Tibial nerve (tissue), 4 donors: ENCODE measurements at places on chromosomes 1 and 21. TPM values are rescaled to one million over a fixed set of nuclear protein-coding genes. Genes with fewer than 3 reads are reported as not detected.

- DNase-seq: no peak
Observed at GRCh38 chr21:33430858-33431257, 27.6 kb downstream of the IFNGR2 start.

The SYT14 gene
- 1.9 TPM for total RNA-seq

DNA sequence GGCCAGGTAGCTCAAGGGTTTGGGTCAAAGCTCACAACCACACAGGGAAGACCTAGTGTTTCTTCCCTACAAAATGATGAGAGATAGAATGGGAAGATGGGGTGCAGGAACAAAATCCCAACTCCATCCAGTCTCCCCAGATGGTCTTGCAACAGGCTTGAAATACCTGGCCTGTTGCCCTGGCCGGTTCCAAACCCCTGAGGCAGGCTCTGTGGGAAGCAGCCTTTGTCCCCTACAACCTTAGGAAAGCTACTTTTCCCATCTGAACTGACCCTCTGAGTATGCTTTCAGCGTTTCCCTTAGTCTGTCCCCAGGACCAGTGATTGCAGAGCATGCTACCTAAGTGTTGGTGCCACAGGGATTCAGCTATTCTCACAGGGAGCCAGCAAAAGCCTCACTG is 104.0 kb downstream of the GDAP2 start:
- no peak for DNase-seq

- DNase-seq: no peak
Observed at GRCh38 chr1:198959032-198959431, 320.2 kb downstream of the PTPRC start.

- no peak for DNase-seq
Observed at GRCh38 chr1:202292773-202293172, 49.0 kb downstream of the UBE2T start.

GRCh38 chr1:93851327-93851712 is 27.7 kb downstream of the DNTTIP2 start:
- no peak for DNase-seq

The E2F2 gene
- total RNA-seq: 0.20 TPM

GRCh38 chr21:25638660-25639550 is at the start of gene JAM2:
Gene JAM2, plus strand, starts transcription at chr21:25639258. Its CDS starts 564 bp downstream, at chr21:25639822.
- DNase-seq: peak; percentile 16

The ZBTB37 gene
- 14.2 TPM for total RNA-seq

DNA sequence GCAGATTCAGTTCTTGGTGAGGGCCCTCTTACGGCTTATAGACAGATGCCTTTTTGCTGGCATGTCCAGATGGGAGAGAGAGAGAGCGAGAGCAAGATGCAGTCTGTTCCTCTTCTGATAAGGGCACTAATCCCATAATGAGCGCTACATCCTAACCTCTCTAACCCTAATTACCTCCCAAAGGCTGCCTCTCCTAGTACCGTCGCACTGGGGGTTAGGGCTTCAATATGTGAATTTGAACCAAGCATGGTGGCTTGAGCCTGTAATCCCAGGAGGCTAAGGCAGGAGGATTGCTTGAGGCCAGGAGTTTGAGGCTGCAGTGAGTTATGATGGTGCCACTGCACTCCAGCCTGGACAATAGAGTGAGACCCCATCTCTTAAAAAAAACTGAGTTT is 10.5 kb upstream of the SDE2 start:
- DNase-seq: no peak

DNA sequence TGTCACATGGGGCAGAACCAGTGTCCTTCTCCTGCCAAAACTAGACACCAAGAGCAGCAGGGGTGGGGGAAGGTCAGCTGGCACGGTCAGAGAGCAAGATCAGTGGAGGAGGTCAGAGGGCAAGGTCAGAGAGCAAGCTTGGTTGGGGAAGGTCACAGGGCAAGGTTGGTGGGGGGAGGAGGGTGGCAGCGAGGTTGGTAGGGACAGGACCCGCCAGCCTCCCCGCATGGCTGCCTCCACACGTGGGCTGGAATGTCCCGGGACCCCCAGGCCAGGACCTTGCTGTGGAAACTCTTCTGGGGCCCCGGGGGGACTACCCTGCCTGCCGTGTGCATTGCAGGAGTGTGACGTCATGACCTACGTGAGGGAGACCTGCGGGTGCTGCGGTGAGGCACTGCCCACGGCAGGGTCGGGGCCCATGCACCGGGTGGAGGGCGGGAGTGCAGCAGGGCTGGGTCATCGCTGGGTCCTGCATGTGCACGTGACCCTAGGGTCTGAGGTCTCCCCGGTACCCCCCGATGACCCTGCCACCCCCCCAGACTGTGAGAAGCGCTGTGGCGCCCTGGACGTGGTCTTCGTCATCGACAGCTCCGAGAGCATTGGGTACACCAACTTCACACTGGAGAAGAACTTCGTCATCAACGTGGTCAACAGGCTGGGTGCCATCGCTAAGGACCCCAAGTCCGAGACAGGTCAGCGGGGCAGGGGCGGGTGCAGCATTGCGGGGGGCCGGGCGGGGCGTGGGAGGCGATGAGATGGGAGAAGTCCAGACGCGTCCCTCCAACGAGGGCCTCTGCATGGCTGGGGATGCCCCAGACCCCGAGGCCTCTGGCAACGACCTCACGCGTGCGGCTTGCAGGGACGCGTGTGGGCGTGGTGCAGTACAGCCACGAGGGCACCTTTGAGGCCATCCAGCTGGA is 27.3 kb downstream of the COL6A2 start:
- peak; percentile 12 for DNase-seq

The KRTAP22-1 gene
- not detected for total RNA-seq

The CFAP141 gene
- total RNA-seq: not detected

The SYT2 gene
- not detected for total RNA-seq

DNA sequence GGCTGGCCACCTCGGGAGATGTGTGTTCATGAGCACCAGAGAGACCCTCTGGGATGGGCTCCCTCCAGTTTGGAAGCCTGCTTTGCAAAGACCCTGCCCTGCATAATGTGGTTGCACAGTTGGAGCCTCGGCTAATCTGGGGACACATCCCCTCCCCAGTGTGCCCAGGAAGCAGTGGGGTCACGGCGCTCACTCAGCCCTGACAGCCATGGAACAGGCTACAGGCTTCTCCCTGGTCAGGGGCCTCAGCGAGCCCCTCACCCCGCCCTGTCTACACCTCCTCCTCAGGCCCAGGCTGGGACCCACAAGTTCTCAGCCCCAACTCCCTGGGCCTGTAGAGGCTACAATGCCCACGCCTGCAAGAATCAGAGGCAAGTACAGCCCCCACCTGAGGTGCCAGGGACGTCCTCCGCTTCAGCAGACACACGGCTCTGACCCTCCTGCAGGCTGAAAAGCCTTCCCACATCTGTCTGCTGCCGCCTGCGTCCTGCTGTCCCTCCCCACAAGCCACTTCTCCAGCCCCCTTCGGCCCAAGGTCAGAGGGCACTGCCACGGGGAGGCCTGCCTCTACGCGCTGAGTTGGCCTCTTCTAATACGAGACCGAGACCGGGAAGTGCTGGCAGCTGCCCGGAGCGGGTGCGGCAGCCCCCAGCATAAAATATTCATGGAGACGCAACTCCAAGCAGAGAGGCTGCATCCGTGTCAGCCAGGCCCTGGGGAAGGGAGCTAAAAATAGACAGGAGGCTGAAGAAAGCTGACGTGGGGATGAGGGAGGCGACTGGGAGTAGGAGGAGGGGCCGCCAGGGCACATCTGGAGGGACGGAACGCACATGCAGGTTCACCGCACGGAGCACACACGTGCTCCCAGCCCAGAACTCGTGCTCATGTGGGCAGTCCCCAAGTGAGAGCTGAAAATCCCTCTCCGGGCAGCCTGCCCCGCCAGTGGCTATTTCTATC is 15.2 kb upstream of the GPR153 start:
- no peak for DNase-seq

The AXDND1 gene
- total RNA-seq: not detected

- DNase-seq: no peak
Observed at GRCh38 chr1:89615676-89616598, 17.0 kb upstream of the LRRC8C start.

GRCh38 chr1:162970021-162970420 is 99.1 kb upstream of the RGS4 start:
- DNase-seq: no peak

DNA sequence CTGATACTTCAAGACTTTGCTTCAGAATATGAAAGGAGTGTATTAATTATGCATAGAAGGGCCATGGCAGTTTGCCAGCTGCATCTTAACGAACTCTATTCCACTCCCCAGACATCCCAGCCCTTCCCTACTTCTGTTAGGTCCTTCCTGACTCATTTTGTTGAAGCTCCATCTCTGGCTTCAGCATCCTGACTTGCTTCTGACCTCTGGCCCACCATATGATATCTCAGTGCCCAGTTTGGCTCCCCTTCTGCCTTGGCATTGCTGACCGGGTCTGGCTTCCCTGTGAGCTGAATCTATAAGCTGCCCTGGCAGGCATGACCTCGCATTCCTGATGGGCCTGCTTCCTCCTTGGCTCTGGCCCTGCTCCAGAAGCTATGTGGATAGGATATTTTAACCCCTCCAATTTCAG is 27.6 kb upstream of the ARHGAP29 start:
- DNase-seq: no peak

GRCh38 chr1:119617751-119618691 is 30.0 kb downstream of the ZNF697 start:
- DNase-seq: no peak

The HHIPL2 gene
- 0.21 TPM for total RNA-seq

DNA sequence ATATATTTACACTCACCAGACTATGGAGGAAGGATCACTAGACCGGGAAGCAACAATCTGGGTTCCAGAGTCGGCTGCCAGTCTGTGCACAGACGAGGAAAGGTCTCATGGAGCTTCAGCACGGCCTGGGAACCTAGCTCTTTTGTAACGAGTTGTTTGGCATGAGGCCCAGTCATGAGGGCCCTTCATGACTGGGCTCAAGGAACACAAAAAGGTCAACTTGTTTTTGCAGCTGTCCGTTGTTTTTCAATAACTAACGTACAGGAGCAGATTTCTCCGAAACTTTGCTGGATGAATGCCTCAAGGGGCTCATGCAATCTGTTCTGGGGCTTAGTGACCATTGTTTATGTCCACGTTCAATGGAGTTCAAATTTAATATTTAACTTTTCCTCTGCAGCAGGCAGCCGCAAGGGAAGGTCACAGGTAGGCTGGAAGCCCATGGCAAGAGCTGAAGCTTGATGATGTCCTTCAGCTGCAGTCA is 5.9 kb upstream of the STUM start:
- no peak for DNase-seq

The OR2T2 gene
- not detected for total RNA-seq

DNA sequence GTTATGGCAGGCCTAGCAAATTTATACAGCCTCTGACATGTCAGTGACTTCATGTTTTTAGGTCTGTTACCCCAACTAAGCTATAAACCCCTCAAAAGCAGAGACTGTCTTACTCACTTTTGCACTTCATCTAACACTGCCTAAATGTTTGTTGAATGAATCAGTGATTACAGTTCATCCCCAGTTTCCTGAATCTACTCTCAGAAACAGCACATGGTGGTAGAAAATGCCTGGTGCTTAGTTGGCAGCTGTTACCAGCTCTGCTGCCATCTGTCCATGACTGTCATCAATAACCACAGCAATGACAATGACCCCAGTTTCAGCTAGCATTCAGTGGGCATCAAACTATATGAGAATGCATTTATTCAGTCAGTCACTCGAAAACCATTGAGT is 110.5 kb upstream of the SERBP1 start:
- DNase-seq: no peak

DNA sequence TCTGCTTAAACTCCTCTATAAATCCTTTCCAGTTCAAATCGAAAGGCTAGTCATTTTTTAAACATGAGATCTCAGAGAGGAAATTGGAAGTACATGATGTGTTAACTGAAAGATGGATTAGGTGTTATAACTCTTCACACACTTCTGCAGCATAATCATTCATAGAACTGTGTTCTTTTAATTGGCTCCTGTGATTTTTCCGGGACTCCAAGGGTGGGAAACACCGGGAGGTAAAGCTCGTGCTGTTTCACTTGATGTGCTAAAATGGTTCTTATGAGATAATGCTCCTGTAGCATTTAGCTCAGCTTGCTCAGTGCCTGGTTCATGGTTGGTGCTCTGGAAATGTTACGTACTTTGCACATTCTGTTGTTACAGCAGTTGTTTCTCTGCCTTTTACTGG is 40.2 kb downstream of the CC2D1B start:
- DNase-seq: no peak
